ENCODE measurements at places on chromosomes 11 and 22.

DNA sequence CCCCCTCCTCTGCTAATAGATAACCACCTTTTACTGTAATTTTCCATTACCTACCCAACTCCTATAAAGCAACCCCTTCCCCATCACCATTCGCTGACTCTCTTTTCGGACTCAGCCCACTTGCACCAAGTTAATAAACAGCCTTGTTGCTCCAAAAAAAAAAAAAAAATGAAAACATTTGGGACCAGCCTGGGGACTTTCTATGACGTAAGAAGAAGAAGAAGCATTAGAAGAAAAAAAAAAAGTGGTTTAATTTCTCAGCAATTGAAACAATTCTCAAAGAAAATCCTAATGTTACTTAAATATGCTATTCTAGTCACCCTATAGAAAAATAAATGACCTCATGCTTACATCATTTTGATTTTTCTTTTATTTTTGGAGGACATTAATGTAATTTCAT is 301.5 kb upstream of the ANO3 start:
- DNase-seq = no peak

DNA sequence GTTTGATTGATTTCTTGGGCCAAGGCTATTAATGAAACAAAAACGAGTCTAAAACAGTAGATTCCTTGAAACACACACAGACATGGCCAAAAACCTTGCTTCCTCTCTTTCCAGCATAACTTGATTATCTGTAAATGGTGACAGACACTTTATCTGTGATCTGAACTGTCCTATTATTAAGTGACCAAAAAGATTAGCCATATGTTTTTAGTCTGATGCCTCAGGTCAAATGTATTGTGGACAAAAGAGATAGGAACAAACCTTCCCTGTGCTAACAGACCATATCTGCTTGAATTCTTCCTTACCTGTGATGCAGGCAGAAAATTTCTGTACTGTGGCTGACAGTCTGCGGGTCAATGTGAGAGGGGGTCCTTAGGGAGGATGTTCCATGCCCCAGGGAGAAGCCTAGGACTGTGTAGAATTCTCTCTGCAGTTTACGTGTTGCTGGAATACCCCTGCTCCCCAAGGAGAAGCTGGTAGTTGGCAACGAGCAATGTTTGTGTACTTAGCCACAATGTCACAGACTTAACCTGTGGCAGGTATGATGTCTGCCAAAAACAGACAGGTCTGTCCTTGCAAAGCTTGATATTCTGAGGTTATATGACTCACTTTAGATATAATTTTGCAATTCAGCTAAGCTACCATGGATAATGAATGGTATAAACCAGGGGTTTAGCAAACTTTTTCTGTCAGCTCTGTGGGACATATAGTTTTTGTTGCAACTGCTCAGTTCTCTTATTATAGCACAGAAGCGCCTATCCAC is 31.2 kb downstream of the C11orf71 start:
- no peak for DNase-seq

- no peak for DNase-seq
Observed at GRCh38 chr22:29081517-29082236, 8.8 kb downstream of the KREMEN1 start.

DNA sequence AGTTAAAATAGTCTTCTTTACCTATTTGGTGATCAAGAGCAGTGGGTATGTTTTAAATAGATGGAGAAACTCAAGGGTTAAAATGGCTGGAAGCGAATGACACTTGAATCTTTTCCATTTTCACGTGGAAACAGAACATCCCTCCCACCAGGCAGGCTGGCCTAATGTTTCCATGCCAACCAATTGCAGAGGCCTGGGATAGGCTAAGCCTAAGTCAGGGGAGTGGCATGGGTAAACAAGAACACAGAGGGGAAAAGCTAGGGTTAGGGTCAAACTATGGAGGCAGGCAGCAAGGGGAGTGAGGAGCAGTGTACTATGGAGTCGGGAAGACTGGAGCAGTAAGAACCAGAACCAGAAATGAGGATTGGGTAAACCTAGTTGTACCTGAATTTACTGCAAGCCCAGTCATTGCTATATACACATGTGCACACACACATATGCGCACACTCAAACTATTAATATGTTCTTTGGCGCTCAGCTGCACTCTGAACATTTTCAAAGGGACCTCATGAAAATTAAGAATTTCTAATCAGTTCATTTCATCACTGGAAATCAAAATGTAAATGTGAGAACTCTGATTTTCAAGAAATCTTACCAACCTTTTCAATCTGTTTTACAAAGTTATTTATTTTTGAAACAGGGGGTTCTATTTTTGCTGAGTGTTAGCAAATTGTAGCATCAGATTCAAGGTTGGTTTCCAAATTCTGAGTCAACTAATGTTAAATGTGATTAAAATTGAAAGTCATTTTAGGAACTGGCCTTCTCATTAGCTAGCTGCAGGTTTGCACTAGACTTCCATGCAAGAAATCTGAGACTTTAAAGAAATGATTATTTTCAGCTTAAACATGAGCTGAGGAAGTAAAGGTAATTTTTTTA is 327.0 kb upstream of the CCDC90B start:
- no peak for DNase-seq

DNA sequence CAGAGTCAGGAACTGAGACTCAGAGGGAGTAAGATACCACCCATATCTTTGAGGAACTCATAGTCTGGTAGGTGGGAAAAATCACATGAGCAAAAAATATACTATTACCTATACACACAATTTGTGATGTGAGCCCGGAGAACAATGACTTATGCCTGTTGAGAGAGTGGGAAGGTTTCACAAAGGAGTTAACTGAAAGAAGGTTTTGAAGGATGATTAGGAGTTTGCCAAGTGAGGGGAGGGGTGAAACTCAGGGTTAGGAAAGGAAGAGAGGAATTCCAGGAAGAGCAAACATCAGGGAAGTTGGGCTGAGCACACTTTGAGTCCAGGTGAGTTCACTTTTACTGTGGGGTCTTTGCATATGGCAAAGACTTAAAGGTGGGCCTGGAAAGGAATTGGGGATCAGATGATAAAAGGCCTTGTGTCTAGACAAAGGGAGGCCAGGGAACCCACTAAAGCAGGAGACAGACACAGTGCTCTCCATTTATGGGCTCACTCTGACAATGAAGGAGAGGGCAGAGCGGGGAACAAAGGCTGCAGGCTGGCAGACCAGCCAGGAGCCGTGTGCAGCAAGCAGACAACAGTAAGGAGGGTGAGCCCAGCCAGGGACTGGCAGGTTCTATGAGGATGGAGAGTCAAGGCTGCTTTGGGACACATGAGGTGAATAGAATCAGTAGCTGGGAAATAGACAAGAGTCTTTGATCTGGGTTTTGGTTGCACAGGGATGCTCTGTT is 33.1 kb downstream of the TSPAN18 start:
- DNase-seq = no peak

DNA sequence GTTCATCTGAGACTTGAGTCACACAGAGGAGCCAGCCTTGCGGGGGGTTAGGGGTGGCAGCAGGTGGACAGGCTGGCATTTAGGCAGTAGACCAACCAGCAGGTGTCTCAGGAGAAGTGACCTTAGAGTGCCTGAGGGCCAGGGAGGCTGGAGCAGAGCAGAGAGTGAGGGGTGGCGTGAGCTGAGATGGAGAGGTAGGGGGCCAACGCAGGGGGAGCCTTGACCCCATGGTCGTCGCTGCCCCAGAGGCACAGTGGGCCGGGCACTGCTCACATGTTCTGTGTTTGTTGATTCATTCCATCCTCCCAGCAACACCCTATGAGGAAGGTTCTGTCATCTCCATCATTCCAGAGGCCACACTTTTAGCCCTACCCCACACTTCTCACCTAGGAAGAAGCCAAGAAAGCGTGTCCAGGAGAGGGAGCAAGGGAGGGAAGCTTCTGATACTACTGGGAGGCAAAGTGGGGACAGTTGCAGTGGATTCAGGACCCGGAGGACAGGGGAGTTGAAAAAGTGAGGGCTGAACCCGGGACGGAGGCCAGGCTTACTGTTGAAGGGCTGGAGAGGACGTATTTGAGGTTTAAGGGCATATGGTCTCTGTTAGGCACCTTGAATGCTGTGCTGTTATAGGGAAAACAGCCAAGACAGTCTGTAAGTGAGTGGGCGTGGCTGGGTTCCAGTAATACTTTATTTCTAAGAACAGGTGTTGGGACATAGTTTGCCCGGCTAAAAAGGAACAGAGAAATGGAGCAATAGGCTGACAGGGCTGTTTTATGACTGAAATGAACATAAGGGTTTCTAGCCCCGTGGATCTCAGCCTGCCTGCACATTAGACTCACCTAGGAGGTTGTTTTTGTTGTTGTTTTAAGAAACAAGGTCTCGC is 7.3 kb downstream of the SART1 start:
- DNase-seq = no peak

DNA sequence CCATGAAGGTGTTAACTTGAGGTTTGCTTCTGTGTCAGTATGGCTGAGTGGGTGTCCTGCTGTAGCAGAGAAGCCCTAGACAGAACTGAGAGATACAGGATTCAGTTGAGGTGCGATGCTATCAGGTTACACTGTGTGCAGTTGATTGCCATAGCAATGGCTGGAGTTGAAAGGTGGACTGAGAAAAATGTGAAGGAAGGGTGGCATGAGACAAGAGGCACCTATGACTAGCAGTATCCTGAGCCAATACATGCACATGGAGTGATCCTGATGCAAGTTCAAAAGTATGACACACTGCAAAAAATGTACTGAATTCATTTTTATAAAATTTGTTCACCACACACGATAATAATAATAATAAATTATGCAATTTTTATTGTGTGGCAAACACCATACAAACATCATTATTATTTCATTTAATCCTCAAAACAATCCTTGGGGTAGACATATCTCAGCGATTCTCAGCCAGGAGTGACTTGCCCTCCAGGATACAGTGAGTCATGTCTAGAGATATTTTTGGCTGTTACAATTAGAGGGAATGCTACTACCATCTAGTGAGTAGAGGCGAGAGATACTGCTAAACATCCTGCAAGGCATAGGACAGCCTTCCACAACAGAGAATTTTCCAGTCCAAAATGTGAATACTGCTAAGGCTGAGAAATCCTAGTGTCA is 3.9 kb upstream of the PIWIL4 start:
- no peak for DNase-seq

DNA sequence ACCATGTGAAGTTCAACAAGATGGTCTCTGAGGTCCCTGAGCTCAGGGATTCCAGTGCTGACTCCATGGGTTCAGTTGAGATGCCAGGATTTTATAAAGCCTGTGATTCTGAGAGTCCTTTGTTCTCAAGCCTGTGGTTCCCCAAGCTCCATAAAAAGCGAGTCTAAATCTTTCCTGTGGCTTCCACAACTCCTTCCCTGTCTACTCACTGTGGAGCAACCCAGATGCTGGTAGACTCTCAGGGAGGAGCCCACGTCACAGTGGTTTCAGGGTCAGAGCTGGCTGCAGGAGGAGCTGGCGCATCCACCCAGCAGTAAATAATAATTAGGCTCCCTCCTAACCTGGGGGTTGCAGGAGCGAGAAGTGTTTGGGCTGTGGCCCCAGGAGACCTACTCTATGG is 2.0 kb upstream of the RELT start:
- DNase-seq = no peak

- no peak for DNase-seq
Observed at GRCh38 chr11:44590769-44591168, 25.3 kb downstream of the CD82 start.

DNA sequence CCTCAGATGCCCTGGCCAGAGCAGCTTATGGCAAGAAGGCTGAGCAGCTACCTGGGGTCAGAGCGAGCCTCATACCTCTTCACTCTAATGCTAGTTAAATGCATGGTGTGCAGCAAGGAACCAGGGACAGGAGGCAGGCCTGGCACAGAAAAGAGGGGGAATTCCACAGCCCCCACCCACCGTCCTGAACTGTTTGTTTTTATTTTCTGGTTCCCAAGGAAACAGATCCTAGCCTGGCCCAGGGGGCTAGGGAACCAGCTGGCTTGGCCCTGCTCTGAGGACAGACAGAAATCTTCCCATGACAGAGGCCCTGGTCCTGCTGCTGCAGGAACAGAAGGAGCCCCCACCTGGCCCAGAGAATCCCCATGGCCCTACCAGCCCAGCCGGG is 40.4 kb downstream of the SLCO2B1 start:
- no peak for DNase-seq

DNA sequence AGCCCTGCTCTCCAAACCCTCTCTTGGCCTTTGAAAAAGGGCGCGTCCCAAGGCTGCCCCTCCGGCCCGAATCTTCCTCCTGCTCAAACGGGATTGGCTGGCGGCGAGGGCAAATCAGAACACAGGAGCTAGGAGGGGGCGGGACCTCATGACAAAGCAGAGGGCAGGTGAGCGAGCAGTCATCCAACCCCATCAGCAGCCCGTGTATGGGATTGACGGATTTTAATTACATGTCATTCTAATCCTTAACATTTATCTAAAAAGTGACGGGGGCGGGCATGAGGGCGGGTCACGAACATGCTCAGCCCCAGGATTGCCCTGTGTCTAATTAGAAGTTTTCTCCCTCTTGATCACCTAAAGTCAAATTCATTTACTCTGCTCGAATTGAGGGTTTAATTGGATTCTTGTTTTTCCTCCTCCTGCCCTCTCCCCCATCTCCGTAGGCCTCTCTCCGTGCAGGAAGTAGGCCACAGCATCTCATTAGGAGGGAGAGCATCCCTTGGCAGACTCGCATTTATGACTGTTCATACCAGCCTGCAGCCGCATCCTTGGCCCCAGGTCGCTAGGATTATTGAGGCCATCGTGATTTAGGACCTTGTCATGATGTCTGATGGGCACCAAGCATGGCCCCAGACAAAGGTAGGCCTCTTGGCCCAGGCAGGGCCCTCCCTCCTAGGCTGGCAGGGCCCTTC is 147.1 kb downstream of the CHST1 start:
- no peak for DNase-seq

- DNase-seq = no peak
Observed at GRCh38 chr11:69485337-69486041, 4.0 kb downstream of the LINC01488 start.

DNA sequence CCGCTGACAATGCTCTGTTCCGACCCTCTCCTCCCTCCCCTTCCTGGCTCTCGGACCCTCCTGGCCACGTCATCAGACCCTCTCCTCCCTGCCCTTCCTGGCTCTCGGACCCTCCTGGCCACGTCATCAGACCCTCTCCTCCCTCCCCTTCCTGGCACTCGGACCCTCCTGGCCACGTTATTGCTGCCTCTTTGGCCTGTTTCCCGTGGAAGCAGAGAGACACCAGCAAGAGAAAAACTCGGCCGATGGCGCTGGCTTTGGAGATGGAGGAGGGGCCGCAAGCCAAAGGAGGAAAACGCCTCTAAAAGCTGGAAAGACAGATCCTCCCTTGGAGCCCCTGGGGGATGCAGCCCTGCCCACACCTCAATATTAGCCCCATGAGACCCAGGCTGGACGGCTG is 463.3 kb downstream of the BRD1 start:
- no peak for DNase-seq

GRCh38 chr11:60447846-60448245 is 7.8 kb upstream of the MS4A1 start:
- DNase-seq = no peak

DNA sequence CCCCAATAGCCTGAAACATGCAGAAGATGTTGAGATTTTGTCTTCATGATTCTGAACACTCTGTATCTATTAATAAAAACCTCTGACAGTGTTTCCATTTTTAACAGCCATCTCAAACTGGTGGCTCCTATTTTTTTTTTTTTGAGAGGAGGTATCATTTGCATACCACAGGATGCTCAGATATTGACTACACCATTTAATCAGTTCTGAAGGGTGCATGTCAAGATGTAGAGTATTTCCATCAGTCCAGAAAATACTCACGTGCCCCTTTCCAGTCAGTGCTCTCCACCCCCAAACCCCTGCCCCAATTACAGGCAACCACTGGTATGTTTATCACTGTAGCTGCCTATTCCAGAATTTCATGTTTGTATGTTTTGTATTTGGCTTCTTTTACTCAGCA is 85.3 kb upstream of the SORL1-AS1 start:
- no peak for DNase-seq

All from memory B cell (primary cell).